ENCODE measurements at places on chromosomes 7 and 10.

- no peak for DNase-seq
Observed at GRCh38 chr7:25805027-25805687, 346.8 kb upstream of the NFE2L3 start.

GRCh38 chr10:104485632-104486031 lies 132.0 kb downstream of the CFAP58 start:
- no peak for DNase-seq

DNA sequence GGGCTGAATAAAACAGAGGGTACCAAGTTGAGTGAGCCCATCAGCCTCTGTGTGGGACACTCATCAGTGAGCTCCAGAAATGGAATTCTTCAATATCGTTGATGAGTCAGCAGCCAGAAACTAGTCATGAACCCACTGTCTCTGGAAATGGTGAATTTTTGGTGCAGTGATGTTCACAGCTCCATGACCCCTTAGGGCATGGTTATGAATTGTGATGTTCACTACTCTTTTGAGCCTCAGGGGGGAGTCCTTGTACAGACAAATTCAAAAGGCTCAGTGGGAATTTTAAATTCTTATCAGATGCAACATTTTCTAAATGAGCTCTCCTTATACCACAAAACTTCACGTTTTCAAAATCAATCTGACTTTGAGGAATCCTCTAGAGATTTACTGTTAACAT lies 335.7 kb downstream of the PHTF2 start:
- no peak for DNase-seq

DNA sequence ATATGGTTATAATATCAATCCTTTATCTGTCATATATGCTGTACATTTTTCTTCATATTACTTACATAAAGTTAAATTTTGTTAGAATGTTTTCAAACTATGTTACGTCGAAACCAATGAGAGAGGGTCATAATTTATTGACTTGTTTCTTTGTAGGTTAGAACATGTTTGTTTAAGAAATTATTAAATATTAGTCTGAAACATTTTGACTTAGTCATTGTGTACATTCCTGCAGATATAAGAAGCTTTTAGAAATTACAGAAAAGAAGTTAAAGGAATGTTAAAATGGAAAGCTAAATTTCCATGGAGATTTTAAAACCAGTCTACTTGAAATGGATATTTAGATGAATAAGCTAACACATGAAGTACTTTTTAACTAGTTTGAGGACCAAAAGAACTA lies 99.8 kb downstream of the ANKRD30A start:
- no peak for DNase-seq

DNA sequence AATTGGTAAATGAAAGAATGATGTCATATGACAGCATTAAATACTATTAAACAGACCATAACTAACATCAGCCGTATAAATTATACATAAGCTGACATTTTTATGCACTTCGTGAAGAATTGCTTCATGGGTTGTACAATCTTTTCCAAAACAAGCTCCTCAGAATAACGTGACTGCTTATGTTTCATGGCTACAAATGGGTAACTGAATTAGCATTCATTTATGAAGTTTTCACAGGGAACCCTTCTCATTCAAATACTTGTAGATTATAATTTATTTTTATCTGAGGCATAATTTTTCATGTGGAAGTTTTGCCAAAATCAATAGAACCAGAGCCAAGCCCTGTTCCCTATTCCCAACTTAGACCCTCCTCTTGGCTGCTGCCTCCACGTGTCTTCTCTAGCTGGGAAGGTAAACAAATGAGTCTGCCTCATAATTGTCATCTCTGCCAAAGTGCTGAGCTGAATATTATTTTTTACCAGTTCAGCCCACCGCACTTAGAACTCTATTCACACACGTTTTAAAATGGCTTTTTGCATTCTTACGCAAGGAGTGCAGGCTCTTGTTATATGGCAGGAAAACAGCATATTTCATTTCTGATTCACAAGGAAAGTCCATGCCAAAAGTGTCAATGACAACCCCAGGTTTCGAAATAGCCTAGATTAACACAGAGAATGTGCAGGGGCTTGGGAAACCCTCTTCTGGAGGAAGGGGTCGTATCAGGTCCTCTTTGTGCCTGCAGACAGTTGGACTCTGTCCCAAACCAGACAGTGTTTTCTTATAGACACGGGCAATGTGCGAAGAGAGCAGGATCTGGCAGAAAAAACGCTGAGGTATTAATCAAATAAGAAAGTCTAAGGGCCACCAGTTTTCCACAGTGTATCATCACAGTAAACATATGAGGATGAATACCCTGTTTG lies 370.7 kb upstream of the MGMT start:
- no peak for DNase-seq

GRCh38 chr7:77855371-77856083 lies 57.0 kb downstream of the PHTF2 start:
- DNase-seq, result no peak

- DNase-seq, result no peak
Observed at GRCh38 chr7:73555411-73555982, 2.0 kb downstream of the BCL7B start.

DNA sequence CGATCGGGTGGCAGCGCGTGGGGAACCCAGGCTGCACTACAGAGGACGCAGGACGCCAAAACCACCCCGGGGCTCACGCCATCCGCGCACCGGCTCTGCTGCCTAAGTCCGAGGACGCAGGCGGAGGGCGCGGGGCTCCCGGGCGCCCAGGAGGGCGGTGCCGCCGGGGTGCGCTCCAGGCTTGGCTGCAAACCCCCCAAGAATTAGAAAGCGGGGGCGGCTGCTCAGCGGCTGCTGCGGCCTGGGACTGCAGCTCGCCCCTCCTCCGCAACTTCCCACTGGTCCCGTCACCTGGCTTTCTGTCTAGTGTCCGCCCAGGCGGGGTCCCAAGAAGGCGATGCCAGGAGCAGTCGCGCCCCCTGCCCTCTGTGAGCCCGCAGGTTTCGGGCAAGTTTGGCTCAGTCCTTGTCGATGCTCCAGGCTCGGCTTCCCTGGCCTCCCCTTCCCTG lies 1.7 kb upstream of the POU6F2 start:
- no peak for DNase-seq

DNA sequence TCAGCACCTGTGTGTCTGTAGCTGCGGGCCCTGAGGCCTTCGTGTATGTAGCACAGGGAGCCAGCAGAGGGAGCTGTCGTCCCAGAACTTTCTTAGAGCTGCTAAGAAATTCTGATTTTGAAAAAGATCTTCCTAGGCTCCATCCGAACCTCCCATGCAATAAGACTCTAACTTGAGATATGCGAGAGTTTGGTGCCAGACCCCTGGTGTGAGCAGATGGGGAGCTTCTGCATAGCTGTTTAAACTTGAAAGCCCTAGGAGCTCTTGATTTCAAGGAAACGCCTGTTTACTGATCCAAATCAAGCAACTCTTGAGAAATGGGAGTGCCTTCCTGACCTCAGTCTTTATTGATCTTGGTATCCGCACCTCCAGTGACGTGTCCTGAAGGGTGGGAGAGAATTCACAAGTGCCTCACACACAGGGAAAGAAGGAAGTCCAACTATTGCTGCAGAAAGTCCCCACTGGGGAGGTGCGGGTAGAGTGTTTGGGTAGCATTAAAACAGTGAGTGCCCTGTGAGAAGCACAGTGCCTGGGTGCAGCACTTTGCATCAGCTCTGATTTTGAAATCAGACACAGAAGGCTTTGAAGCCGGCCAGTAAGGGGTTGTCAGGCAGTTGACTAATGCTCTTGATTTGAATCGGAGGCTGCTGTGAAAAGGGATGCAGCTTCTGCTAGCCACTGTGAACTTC lies 66.4 kb upstream of the STRIP2 start:
- DNase-seq, result peak; percentile 75

GRCh38 chr10:98533241-98533640 lies 86.5 kb upstream of the HPS1 start:
- DNase-seq, result no peak

- DNase-seq, result no peak
Observed at GRCh38 chr10:77114181-77114821, 523.3 kb downstream of the KCNMA1 start.

GRCh38 chr10:13928451-13928850 lies 341.7 kb downstream of the PRPF18 start:
- no peak for DNase-seq

GRCh38 chr10:78313636-78314035 lies 280.0 kb downstream of the RPS24 start:
- DNase-seq, result no peak

- DNase-seq, result no peak
Observed at GRCh38 chr10:54708591-54708990, 92.4 kb downstream of the PCDH15 start.

DNA sequence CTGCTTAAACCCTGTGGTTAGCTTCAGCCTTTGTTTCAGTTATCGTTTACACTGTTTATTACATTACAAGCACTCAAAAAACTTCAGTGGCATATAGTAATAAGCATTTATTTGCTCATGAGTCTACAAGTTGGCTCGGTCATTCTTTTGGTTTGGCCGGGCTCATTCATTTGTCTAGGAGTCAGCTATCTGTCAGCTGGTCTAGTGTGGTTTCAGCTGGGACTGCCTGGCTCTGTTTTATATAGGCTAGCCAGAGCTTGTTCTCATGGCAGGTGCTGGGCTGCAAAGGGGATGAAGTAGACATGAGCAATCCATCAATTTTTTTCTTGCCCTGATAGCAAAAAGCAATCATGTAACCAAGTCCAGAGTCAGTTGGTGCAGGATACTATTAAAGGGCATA lies 103.6 kb downstream of the MKLN1 start:
- no peak for DNase-seq

- DNase-seq, result no peak
Observed at GRCh38 chr10:36515319-36515718, 610.1 kb upstream of the ANKRD30A start.

DNA sequence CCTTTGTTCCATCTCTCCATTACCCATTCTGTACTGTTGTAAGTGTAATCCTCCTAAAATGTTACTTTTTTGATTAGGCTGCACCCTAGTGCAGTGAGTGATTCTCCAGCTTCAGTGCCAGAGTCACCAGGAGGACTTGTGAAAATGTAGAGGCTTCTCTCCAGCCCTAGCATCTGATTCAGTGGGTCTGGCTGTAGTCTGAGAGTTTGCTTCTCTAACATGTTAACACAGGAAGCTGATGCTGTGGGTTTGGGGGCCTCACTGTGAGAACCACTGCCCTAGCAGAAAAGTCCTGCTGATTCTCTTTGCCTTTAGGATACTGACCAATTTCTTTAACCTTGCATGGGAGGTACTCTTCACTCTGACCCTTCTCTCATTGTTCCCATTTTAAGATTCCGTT lies 24.4 kb downstream of the CSGALNACT2 start:
- no peak for DNase-seq

DNA sequence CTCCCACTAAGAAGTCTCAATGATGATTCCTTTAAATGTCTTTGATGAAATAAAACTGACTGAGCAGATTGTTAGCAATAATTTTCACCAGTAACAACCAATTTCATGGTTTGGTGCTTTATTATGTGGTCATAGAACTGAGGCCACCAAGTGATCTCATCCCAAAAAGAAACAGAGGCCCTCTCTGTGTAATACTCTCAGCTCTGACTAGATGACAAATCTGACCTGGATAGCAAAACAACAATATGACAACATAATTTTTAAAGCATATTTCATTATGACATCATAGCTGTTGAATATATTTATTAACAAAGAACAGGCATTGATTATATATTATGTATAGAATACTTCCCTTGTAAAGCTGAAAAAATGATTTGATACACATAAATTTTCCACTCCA lies 5.9 kb downstream of the SEMA3E start:
- no peak for DNase-seq

GRCh38 chr10:132684164-132684891 lies 101.6 kb downstream of the NKX6-2 start:
- peak; percentile 5 for DNase-seq

DNA sequence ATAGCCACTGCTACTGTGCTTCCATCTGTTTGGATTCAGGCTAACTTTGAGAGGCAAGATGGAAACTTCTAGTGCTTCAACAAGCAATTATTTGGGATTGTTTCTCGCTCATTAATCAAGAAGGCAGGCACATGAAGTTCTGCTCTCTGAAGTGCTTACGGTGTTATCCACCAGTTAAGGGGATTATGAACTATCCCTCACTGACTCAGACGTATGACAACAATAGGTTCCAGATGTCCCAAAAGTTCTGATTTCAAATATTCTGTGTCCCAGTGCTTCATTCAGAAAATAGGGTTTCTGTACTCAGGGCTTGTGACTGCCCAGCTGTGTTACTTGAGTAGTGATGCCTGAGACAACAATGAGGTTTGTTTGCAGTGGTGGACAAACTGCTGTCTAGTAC lies 81.0 kb downstream of the HACD1 start:
- DNase-seq, result no peak

DNA sequence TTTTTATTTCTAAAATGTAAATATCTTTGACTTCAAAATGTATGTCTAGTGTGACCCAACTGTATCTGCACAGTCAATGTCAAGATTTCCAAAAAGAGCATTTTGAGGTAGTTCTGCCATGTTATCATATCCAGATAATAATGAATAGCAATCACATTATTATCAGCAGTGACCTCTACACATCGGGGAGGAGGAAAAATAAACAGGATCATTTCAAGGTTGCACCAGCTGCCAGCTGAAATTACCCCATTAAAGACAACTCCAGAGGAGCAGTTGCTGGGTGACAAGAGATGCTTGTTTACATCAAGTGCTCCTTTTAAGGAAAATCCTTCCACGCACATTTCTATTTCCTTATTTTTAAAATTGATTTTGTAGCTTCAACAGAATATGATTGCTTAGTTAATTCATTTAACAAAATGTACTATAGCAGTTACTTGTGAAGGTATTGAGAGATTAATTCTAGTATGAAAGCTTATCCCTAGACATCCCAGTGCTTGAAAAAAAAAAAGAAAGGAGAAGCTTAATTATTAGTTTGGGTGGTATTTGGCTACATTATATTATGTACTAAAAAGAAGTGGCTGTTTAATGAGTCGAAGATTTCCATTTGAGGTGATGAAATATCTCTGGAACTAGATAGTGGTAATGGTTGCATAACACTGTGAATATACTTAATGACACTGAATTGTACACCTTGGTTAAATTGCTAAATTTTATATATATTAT lies 19.3 kb upstream of the SLC35G1 start:
- DNase-seq, result no peak

DNA sequence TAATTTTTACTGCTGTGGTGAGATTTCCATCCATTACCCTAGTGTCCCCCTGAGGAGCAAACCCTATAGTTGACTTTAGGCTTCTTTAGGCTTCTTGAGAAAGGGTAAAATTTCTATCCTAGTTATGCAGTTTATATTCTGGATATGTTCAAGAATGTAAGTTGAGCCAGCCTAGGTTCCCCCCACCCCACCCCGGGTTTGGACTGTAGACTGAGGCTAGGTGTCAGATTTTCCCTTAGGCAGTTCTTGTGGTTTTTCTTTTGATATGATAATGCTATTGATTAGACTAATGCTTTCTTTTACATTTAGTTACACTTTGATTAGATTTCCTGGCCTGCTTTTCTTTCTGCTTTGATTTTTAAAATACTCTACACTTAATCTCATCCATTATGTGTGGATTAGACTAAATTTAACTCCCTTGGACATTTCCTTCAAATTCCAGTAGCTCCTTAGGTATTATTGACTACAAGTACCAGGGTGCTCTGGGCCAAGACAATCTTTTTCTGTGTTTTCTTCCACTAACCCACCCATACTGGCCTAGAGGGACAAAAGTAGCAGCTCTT lies 37.7 kb downstream of the NRF1 start:
- DNase-seq, result no peak

Data from hematopoietic multipotent progenitor cell treated with erythropoietin and hydrocortisone succinate and interleukin-3 and kit ligand, for 17 days (in vitro differentiated cells).